ENCODE measurements at places on chromosomes 11 and 22.

GRCh38 chr22:46171940-46172339 is 21.6 kb downstream of the PPARA start:
- DNase-seq = no peak

DNA sequence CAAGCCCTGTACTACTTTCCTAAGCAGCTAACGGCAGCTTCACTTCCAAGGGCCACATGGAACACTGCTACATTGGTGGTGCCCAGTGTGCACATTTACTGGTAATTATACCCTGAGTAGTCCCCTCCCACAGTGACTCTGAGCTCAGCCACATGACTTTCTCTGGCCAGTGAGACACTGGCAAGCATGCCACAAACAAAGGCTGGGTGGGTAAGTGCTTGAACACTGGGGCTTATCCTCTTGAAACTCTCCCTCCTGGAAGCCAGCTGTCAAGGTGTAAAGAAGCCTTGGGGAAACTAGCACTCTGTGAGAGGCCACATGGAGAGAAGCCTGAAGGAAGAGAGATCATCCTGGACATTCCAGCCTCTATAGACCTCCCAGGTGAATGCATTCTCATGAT is 54.4 kb upstream of the DRD2 start:
- no peak for DNase-seq

DNA sequence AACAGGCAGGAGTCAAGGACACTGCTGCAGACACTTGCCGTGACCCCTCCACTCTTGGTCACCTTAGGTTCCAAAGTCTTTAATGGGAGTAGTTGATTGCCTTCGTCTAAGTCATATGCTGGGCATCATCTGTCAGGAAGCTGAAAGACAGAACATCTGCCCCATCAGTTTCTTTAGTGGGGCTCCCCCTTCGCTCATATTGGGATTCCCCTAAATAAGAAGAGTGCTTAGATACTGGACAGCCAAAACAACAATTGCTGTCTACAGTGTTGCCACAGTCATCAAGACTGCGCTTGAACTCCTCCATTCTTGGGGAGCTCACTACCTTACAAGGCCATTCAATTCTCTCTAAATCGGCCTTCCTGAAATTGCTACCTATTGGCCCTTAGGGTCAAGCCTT is 58.5 kb downstream of the UBASH3B start:
- no peak for DNase-seq

- DNase-seq = no peak
Observed at GRCh38 chr11:5910540-5910939, 17.5 kb downstream of the OR52E5 start.

- DNase-seq = no peak
Observed at GRCh38 chr11:10150800-10151199, 143.2 kb downstream of the SBF2 start.

DNA sequence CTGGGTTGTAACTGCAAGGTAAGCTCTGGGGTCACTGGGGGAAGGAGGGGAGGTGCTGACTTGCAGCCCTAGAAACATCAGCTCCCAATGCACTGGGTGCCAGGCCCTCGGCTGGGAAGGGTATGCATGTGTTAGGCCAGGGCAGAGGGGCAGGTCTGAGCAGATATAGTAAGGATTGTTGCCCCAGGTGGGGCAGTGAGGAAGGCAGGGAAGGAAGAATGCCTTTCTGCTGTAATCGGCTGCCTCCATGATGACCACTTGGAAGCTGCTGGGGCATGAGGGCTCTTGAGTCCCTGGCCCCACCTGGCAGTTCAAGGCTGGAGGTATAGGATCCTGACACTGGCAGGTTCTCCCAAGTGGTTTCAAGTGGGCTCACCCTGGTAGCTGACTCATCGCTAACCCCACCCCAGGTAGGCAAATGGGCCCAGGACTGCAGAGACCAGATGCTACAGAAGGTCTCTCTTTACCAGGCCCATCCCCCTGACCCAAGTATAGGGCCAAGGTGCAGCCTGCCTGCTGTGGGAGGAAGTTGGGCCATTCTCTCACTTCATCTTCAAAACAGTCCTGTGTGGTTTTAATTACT is 56.7 kb downstream of the TIMP3 start:
- no peak for DNase-seq

DNA sequence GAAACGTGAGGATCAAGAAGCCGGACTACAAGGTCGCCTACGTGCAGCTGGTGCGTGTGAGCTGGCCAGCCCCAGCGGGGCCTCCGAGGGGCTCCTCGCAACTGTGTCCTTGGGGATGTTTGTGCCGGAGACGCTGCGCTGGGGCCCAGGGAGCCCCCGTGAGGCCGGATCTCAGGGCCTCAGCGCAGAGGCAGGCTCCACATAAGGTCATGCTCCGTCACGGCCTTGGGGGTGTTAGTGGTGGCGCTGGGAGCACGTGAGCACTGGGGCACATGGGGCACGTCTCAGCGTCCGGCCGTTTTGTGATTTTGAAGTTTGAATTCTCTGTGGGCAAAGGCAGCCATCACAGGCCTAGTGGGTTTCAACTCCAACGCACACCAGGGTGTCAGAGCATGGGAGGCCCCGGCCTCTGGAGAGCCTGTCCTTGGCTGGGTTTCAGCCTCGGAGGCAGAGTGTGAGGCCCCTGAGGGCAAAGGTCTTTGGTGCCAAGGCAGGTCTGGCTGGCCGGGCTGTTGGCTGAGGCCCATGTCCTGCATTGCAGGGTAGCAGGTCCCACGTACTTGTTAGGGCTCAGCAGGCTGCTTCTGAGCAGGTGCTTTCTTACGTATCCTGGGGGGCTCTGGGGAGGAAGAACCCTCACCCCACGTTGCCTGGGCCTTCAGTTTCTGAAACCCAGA is 5.8 kb downstream of the MRPL23 start:
- DNase-seq = peak; percentile 37

DNA sequence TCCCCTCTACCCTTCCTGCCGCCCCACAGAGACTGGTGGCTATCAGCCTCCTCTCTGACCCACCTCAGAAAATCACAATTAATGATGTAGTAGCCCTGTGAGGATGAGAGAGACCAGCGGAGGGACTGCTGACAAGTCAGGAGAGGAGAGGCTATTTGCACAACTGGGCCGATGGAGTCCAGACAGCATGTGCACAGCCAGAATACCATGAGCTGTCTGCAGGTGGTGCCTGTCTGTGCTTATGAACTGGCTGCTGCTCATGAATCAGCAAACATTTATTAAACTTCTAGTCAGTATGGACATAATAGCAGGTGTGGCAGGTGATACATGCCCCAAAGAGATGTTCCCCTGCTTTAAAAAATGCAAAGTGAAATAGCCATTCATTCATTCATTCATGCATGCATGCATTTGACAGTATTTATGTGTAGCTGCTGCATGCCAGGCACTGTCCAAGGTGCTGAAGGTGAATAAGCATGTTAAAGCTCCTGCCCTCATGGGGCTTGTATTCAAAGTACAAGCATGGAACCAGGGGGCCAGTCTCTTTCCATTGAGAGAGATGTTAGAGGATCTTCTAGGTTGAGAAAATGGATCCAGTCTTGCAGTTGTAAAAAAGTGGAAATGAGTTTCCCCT is 141.3 kb downstream of the GRIK4 start:
- DNase-seq = no peak

DNA sequence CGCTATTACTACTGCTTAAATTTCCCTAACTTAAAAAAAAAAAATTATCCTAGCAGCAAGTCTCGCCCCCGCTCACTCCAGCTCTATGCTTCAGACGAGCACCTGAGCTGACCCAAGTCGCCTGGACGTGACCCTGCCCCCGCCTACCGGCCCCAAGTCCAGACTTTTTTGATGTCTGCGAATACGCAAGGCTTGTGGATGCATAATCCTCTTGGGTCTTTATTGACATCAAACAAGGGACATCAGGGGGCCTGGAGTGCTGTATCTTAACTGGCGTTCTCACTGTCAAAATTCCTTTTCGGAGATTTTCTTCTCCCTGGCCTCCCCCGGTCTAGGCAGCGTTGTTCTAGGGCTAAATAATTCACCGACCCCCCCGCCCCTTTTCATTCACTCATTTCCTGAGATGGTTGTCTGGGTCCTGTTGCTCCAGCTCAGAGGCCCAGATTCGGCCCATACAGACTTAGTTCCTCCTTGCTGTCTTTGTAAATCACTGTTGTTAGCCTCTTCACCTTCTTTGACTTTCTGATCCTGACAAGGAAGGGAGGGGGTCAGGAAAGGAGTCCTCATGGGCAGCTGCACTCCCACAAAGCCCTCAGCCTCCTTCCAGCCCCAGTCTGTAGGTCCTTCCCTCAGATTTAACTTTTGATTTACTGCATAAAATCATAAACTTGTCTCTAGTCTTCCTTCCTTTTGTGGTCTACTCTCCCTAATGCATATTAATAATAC is 601 bp upstream of the LRP4 start:
- no peak for DNase-seq

- no peak for DNase-seq
Observed at GRCh38 chr22:39301926-39302325, 17.5 kb downstream of the RPL3 start.

GRCh38 chr11:75040167-75040770 is 51.5 kb downstream of the NEU3 start:
- DNase-seq = no peak

DNA sequence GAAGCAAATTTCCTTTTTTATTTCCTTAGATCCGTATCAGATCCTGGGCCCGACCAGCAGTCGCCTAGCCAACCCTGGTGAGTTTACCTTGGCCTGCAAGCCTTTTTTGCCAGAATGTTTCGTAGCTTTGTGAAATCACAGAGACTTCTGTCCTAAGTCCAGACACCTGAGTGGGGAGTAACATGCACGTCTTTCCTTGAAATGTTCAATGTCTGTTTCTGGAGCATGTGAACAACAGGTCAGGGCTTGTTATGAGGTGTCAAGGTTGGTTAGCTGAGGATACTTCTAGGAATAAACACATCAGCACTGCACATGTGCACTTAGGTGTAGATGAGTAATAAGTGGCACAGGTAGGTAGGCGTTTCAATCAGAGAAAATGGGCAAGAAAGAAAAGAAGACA is 58.0 kb downstream of the KCNJ1 start:
- DNase-seq = no peak

DNA sequence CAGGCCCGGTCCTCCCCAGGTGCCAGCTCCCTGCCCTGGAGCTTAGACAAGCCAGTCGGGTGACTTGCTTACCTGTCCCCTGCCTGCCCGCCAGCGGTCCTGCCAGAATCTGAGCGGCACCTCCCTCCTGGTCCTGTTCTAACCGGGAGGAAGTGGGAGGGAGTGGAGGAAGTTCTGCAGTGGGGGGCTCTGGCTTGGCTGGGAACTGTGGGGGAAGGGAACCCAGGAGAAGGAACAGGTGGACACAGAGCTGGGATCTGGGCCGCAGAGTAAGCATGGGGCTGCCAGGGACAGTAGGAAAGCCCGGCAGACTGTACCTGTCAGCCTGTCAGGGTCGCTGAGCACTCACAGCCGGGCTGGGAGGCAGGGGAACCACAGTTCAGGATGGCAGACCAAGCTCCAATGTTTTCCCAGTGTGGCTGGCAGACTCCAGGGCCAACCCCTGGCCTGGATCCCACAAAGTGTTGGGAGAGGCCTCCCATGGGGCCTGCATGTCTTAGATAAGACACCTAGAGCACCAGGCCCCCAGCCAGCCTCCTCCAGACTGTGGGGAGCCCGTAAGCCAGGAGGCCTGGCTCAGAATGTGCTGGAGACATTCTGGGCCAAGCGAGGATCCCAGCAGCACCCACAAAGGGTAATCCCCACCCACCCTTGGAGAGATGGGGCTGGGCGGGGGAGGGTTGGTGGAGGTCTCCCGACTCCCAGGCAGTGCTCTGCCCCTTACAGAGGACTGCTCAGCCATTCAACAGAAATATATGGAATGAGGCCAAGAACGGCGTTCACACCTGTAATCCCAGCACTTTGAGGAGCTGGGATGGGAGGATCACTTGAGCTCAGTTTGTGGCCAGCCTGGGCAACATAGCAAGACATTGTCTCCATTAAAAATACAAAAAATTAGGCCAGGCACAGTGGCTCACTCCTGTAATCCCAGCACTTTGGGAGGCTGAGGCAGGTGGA is 2.3 kb downstream of the CYB5R3 start:
- peak; percentile 78 for DNase-seq

- DNase-seq = no peak
Observed at GRCh38 chr11:125763483-125763882, 15.1 kb downstream of the PATE2 start.

- no peak for DNase-seq
Observed at GRCh38 chr22:29299136-29299900, 7.1 kb upstream of the GAS2L1 start.

DNA sequence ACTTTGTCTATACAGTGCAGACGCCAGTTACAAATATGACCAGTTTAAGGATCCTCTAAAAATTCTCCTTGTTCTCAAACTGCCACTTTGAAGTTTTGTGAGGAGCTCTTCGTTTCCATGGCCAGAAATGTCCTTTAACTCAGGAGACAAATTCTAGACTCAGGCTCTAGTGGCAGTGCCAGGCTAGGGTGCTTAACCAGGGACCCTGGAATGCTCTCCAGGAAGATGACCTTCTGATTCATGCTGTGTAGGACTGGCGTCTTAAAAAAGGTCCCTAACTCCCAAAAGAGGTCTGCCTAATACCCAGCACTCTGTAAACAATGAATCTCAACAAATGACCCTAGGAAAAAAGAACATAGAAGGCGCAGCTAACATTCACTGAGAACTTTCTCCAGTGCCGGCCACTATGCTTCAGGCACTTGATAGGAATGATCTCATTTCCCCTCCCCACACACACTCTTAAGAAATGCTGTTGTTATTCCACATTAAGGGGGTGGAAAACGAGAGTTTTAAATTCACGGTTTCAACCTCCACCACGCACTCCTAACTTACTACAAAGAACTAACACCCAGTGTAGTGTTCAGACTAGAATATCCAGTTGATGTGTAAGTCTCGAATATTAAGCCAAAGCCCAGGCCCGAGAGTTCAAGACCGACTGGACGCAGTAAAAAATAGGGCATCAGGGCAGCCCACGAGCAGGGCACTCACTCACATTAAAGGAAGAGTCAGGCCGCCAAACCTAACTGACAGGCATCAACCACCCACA is 747 bp downstream of the NXF1 start:
- no peak for DNase-seq

DNA sequence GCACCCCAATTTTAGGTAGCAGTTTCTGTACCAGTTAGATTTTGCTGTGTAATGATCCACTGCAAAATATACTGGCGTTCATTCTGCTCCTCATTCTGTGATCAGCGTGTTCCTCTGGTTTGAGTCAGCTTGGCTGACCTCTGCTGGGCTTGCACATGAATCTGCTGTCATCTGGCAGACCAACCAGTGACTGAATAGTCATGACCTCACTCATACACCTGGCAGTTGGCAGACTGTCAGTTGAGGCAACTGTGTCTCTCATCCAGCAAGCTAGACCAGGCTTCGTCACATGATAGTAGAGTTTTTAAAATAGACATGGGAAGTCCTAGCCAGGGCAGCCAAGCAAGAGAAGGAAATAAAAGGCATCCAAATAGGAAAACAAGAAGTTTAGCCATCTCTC is 316.3 kb upstream of the LARGE1 start:
- no peak for DNase-seq
